CD4-positive, alpha-beta T cell treated with Interleukin-4 for 1 hour (primary cell): ENCODE measurements at places on chromosomes 6 and 20.
A peak's percentile ranks its signal among the peaks of the same experiment; 100 is the strongest.

DNA sequence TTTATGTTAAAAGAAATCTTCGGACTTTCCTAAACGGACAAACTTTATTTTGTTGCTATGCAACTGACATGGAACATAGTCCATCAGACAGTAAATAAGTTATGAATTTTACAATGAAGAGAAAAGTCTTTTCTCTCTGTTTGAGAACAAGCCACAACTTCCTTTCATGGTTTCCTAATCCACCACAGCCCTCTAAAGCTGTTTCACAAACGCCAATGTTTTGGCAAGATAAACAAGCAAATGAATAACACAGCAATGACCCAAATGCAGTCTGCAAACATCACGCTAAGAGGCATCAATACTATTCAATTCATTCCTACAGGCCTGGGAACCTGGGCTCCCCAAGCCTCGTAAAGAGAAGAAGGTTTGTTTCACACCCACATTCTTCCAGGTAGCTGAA lies 60.4 kb downstream of the HAO1 start:
- DNase-seq = no peak

DNA sequence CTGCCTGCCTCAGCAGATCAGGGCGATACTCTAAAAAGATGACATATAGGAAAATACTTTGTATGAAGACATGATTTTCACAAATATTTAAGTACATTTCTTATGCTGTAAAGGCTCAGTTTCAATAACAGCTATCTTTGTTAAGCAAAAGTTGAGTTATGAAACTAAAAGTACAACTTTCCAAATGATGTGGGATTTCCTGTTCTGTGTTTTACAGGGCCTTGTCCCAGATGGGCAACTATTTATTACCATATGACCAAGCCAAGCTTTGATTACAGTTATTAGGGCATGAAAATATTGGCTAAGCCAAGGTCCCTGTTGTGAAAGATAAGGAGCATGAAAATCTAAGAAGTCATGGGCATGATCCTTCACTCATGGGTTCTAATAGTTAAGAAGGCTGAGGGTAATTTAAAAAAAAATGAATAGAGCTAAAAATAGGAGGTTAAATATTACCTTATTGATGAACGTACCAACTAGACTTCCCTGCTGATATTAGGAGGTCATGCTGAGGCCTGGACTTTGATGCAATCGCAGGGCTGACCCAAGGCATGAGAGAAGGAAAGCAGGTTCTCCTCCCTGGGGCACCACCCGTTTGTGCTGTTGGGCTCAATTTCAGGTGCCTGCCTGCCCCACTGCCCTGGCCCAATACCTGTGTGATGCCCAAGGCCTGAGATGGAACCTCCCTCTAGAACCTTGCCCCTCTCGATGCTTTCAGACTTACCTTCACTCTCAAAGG lies 294.4 kb upstream of the PRDM1 start:
- DNase-seq = no peak

DNA sequence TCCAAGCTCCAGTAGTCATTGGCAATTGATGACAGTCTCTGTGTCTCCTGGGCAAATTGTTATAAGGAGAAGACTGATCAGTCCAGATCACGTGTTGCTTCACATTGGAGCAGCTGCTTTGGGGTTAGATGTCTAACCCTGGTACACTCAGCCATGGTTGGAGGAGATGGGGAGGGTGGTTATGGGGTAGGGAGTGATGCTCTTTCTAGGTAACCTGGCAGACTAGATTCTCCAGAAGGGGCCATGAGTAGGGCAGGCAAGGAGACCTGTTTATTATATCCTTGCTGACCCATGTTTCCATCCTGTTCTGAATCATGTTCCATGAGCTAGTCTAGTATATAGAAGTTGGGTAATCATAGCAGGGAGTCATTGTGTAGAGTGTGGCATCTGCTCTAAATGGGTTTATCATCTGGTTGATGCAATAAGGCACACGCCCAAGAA lies 50.8 kb upstream of the BACH2 start:
- no peak for DNase-seq

- DNase-seq = no peak
Observed at GRCh38 chr6:45756606-45757005, 259.1 kb downstream of the CLIC5 start.

DNA sequence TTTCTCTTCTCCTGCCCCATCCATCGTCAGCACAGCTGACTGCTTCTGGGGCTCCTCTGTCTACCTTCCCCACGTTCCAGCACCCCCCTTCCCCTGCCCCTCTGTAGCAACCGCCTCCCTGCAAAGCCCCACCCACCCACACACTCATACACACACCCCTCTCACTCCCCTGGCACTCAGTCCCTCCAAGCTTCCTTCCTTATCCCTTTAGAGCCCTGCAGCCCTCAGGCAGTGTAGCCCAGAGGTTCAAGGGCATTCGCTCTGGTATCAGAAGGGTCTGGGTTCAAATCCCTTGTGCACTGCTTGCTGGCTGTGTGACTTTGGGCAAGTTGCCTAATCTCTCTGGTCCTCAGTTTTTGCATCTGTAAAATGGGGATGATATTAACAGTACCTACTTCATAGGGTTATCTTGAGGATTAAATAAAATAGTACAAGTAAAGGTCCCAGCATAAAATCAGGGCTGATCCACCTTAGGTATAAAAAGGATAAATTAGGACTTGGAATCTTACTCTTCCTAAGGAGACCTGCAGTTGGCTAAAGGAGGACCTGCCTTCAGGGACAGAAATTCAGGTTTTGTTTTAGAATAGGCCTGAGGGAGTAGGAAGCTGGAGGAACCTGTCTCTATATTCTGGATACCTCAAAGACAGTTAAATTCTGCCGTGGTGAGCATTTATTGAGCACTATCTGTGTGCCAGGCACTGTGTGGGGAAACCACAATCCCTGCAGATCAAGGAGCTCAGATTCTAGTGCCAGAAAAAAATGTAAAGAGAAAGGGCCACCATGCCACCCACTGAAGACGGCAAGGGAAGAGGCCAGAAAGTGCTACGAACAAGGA lies 94.1 kb downstream of the SNX5 start:
- no peak for DNase-seq

DNA sequence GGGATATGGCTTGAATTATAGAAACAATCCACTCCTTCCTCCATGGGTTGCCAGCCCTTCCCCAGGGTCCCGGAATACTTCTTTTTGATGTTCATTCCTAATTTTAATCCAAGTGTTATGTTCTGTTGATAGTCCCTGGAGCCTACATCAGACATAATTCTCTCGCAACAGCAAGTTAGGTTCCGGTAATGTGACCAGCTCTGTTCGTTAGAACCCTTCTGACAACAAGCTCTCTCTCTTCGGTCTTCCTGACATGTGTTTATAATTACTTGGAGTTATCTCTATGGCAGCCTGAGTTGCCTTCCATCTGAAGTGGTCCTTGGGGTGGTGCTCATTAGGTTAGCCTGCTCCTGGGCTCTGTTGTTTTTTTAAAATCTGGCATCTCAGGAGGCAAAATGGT lies 506.9 kb upstream of the JARID2 start:
- DNase-seq = no peak

GRCh38 chr6:76418560-76419223 lies 346.2 kb upstream of the IMPG1 start:
- no peak for DNase-seq

DNA sequence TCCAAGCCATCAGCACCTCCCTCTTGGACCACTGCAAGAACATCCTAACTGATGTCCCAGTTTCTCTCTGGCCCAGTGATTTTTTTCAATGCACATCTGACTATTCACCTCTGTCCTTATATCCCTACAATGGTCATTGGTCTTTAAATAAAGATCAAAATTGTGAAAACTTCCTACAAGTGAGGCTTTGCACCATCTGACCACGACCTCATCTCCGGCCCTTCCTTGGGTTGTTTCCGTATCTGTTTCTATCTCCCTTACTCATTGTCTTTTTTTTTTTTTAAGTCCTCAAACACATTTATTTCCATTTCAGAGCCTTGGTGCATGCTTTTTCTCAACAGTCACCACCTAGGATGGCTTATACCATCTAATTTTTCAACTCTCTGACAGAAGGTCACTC lies 88.1 kb downstream of the IPCEF1 start:
- no peak for DNase-seq

DNA sequence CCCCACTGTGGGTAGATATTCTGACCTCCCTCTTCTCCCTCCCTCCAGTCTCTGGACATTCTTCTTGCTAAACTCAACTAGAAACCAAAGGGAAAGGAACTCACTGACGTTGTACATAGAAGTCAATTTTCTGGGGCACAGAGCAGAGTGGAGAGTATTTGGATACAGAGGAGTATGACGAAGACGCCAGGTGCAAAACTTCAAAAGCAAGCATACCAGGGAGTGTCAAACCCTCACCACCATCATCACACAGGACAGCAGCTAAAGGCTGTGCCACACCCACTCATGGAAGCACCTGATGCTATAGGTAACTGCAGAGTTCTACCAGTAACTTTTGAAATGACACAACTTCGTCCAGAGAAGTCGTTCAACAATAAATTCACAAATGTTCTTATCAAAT lies 64.8 kb downstream of the FYN start:
- peak; percentile 52 for DNase-seq

DNA sequence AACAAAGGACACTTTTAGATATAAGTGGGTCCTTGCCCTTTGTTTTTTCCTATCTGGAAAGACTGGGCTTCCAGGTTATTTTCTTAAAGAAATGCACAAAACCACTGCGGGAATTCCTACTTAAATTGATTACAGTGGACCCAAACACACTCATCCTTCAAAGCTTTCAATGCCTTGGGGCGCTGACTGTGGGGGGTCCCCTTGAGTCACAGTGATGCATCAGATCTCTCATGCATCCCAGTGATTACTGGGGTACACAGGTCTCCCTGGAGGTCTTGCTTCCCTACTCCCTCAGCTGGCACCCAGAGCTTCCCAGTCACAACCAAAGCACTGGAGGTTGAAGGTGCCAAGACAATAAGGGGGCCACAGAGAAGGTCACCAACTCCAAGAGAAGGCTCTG lies 20.7 kb downstream of the ABHD12 start:
- no peak for DNase-seq

DNA sequence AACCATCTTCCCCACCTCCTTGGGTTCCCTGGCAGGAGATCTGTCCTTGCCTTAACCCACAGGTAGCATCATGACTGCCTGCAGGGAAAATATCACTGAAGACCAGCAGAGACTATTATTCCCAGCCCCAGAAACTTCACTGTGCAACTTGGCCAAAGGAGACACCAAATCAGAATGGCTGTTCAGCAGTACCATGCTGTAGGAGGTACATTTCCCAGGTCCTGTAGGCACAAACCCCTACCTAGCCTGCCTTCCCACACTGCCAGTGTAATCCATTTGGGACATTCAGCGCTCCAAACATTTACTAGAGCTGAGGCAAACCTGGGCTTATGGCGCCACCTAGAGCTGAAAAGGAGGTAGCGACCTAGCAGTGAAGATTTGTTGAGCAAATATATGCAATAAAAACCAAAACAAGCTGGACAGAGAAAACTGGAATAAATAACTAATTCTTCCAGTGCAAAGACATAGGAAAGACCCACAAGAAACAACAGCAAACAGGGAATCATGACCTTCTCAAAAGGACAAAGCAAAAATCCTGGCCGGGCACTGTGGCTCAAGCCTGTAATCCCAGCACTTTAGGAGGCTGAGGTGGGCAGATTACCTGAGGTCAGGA lies 60.3 kb downstream of the VTA1 start:
- DNase-seq = peak; percentile 48

DNA sequence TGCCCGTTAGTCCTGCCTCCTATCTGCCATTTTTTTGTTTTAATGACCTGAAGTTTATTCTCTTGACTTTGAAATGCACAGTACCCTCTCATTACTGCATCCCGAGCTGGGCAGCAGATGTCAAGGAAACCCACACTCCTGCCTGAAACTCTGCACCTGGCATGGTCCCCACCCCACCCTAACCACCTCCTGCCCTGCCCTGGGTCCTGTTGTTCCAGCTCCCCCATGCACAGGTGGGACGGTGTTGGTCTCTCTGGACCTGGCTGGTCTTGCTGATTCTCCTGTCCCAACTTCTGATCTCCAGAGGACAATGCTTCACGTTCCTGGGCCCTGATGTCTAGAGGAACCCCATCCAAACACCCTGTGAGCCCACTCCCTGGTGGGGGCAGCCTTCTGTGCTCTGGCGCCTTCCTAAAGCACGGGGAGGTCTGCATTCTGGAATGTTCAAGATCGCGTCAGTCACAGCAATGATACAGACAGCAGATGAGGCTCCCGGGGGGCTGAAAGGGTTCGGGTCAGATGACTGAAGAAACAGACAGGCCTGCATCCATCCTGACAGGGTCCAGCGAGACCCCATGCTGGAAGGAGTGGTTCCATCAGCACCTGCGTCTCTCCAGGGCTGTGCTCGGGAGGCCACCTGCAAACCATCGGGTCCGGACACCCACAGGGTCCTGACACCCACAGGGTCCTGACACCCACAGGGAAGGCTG lies 73.6 kb downstream of the ERMARD start:
- no peak for DNase-seq

- DNase-seq = no peak
Observed at GRCh38 chr6:139944976-139945375, 570.5 kb upstream of the CITED2 start.

DNA sequence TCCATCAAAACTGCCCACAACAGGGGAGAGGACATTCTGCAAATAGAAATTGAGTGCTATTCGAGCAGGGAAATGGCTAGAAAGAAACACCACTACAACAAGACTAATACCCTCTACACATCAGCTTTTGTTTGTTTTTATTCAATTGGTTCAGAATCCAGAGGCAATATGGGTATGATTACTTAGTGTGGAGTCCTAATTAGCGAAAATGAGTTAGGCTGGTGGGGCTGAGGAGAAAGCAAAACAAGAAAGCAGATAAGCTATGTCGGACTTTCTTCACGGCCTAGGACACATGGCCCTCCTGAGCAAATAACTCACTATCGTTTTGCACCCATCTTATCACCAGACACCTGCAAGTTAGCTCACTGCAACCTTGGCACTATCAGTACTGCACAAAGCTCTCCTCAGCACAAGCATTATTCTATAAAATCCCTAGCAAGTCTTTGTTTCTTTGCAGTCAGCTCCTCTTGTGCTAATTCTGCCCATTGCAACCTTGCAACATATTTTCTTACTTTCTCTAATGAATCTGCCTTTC lies 31.3 kb upstream of the SH3BGRL2 start:
- no peak for DNase-seq

DNA sequence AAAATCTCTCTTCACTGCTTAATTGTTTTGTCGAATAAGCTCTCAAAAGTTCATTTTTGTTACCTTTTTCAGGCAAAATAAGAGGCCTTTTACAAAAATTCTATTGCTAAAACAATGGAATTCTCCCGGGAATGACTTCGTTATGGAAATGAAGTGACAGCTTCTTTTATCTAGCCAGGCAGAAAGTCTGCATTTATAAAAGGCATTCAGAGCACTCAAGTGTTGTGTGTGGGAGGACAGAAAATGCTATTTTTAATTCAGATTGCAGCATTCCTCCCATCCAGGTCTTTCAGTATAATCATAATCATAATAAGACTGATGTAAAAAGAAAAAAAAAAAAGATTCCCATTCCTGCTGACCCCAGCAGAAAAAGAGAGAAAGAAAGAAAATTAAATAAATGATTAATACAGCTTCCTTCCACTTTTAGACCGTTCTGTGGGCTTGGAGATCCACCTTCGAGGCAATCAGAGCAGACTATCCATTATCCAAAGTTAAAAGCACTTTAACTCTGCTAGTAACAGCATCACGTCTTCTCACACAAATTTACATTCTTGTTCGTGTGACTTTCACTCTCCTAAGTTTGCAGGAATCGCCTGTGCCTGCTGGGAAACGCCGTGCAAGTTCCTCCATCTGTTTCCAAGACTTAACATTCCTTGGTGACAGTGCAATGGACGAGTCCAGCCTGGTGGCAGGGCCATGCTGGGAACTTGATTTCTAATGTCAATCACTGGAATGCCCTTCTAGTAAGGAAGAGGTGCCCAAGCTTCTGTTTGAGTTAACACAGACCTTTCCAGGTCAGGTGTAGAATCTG lies 258.8 kb downstream of the GMPR start:
- DNase-seq = no peak

- DNase-seq = no peak
Observed at GRCh38 chr20:8657664-8658063, 411.2 kb upstream of the PLCB4 start.
